ENCODE measurements at places on chromosomes 6 and 20.

GRCh38 chr6:138541823-138542481 lies 42.7 kb upstream of the NHSL1 start:
- DNase-seq, result no peak

DNA sequence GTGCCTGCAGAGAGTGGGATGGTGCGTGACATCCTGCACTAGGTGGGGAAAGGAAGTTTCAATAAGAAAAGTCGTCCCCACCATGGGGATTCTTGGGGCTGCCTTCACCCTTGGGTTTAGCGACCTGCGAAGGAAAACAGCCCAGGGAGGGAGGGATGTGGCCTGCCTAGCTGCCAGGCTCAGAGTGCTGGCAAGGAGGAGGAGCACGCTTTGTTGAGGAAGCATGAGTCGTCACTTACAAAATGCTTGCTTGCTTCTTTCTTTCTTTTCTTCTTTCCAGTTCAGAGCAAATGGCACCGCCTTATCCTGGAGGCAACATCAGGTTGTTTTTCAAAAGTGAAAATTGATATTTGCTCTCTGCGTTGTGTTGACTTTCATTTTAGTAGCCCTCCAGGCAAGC lies 123.2 kb downstream of the TFAP2C start:
- no peak for DNase-seq

DNA sequence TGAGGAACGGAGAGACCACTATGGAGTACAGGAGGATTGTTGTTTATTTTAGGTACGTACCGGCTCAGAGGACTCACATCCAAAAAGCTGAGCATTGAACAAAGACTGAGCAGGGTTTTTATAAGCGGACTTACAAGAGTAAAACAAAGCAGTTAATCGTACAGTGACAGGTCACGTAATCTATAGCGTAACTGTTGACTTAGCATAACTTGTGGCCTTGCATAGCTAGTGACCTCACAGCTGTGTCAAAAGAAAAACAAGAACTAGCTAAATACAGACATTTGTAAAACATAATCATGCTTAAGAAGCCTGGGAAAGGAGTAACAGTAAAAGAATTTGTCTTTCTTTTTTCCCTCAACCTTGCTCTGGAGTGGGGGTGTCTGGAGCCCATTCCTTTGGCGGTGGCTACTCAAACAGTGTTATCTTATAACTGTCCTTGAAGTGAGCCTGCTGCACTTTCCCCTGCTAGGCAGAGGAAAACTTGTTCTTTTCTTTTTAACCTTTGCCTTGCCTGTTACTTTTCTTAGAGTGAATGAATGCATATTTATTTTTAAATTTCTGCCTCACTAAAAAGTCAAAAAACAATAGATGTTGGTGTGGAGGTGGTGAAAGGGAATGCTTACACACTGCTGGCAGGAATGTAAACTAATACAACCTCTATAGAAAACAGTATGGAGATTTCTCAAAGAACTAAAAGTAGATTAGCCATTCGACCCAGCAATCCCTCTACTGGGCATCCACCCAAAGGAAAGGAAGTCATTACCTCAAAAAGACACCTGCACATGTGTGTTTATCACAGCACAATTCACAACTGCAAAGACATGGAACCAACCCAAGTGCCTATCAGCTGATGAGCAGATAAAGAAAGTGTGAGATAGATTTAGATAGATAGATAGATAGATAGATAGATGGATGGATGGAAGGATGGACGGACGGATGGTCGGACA lies 109.0 kb downstream of the TAF4 start:
- DNase-seq, result no peak

DNA sequence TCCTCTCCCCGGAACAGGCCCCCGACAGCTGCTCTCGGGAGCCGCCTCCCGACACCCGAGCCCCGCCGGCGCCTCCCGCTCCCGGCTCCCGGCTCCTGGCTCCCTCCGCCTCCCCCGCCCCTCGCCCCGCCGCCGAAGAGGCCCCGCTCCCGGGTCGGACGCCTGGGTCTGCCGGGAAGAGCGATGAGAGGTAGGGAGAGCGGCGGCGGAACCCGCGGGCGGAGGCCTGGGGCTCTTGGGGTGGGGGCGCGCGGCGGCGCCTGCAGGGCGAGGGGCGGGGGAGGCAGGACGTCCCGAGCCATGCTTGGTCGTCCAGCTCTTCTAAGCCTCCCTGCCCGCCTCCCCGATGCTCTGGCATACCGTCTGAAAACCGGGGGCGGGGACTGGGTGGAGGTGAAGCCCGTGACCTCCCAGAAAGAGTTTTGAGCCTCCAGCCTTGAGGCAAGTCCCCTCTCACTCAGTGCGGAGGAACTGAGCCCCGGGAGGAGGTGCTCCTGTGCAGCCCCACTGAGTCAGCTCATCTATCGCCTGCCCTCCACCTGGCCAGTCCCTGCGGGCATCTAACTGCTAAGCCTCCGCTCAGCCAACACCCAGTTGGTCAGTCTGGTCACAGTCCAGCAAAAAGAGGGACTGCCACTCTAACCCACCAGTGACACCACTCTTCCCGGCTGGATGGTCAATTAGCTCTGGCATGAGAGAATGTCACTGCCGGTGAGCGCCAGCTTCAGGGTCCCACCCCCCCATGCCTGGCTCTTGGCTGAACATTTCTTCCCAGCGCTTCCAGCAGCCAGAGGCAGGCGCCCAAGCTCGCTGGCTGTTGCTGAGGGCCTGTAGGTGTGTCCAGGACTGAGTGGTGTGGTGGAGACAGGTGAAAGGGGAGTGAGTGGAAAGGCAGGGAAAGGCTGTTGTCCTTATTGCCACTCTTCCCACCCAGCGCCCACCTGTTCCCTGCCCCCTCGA lies 482 bp downstream of the DDR1 start:
- DNase-seq, result no peak

GRCh38 chr6:36025260-36025931 lies 955 bp upstream of the SLC26A8 start:
- DNase-seq, result no peak

- DNase-seq, result no peak
These were observed 39.1 kb downstream of the PGM3 start for GRCh38 chr6:83153883-83154521.

DNA sequence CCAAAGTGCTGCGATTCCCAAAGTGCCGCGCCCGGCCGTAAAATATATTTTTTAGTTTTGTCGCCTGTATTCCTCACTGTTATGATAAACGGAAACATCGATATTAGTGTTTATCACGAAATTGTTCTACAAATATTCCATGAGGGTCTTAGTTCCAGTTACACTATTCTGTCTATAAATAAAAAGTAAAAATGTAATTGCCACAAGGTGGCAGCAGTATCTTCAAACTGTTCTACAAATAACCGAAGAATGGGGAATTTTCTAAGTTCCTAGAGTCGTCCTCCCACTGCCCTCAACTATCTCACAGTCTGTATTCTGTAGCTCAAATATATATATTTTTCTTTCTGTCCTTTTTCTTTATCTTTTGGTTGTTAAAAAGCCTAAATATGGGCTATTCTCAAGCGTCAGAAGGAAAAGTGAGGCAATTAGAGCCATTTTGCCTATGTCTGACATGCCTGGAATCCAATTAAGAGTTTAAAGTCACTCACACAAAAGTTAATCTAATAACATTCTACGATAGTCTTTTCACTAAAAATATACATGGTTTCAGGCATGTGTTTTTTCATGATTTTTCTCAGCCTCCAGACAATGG lies 14.2 kb upstream of the FAM162B start:
- no peak for DNase-seq

GRCh38 chr6:1130709-1131108 lies 181.2 kb upstream of the FOXQ1 start:
- no peak for DNase-seq

- no peak for DNase-seq
These were observed 359.1 kb downstream of the SAMD5 start for GRCh38 chr6:147867433-147868226.

GRCh38 chr6:160360955-160361354 lies 12.8 kb downstream of the SLC22A3 start:
- no peak for DNase-seq

- no peak for DNase-seq
These were observed 39.6 kb downstream of the TPD52L1 start for GRCh38 chr6:125193208-125193607.

GRCh38 chr20:8877294-8877693 lies 191.6 kb upstream of the PLCB4 start:
- DNase-seq, result no peak
